Cortex of kidney (tissue), 1 donor: ENCODE measurements at places on chromosomes 7 and 10.

GRCh38 chr10:34185998-34186397 lies 629.1 kb downstream of the PARD3 start:
- DNase-seq = no peak

DNA sequence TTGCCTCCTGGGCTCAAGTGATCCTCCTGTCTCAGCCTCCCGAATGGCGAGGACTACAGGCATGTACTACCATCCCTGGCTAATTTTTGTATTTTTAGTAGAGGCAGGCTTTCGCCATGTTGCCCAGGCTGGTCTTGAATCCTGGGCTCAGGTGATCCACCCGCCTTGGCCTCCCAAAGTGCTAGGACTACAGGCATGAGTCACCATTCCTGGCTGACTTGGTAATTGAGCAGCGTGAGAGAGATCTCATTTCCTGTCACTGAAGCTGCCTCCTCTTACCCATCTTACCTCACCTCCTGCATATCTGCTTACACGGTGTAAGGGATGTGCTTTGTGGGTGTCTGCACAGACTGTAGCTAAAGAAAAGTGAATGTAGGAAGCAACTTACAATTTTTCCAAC lies 9.7 kb downstream of the IFIT3 start:
- DNase-seq = no peak

DNA sequence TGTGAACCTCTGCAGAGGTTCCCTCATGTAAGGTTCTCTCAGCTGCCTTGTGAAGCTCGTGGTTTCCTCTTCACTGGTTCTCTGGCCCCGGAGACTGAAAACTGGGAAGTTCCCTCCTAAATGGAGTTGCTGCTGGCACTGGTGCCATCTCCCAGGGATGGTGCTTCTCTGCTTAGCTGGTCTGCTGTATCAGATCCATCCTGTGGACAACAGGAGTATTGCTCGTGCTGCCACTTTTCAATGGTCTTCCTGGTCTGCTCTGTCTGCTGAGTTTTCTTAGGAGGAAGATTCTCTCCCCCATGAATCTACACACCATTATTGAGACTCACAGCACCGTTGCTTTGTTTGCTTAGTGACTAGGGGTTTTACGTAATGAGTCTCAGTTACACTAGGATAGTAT lies 247.8 kb downstream of the OTUD1 start:
- DNase-seq = no peak

DNA sequence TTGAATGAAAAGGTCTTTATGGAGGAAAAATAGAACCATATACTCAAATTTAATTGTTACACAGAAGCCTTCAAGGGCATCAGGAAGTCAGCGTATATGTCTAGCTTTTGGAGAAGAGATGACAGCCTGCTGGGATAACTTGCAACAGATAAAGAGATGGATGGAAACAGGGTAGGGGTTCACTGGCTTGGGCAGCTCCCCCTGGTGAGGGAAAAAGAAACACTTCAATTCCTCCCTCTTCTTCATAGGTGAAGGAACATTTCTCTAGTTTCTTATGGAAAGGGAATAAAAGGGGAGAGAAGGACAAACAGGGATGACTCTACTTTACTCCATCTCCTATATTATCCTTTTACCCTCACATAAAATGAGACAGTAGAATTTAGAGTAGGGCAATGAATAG lies 635.7 kb downstream of the PHTF2 start:
- DNase-seq = no peak

DNA sequence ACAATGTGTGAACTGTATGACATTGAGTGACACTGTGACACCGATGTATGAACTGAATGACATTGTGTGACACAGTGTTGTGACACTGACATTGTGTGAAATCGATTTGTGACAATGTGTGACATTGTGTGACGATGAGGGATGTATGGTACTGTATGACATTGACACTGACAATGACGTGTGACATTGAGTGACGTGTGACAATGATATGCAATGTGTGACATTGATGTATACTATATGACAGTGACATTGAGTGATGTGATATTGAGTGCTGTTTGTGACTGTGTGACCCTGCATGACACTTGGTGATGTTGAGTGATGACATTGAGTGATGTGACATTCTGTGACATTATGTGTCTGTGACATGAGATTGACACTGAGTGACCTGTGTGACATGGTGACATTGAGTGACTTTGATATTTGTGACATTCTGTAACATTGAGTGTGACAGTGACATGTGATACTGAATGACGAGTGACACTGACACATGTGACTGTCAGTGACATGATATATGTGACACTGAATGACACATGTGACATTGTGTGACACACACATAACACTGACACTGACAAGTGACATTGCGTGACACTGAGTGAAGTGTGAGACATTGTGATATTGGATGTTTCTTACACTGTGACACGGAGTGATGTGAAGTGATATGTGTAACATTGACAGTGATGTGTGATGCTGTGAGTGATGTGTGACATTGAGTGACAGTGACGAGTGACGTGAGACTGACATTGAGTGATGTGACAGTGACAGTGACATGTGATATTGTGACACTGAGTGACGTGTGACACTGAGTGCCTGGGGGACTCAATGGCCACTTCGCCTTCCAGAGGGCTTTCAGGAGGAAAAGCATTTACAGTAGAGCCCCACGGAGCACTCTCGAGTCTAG lies 167.5 kb downstream of the PRKAG2 start:
- no peak for DNase-seq

GRCh38 chr10:129950676-129951075 lies 13.4 kb downstream of the EBF3 start:
- DNase-seq = no peak

- DNase-seq = no peak
These were observed 998 bp downstream of the CYP3A43 start for GRCh38 chr7:99828811-99829210.

GRCh38 chr7:26843705-26844104 lies 20.7 kb downstream of the SKAP2 start:
- DNase-seq = no peak

DNA sequence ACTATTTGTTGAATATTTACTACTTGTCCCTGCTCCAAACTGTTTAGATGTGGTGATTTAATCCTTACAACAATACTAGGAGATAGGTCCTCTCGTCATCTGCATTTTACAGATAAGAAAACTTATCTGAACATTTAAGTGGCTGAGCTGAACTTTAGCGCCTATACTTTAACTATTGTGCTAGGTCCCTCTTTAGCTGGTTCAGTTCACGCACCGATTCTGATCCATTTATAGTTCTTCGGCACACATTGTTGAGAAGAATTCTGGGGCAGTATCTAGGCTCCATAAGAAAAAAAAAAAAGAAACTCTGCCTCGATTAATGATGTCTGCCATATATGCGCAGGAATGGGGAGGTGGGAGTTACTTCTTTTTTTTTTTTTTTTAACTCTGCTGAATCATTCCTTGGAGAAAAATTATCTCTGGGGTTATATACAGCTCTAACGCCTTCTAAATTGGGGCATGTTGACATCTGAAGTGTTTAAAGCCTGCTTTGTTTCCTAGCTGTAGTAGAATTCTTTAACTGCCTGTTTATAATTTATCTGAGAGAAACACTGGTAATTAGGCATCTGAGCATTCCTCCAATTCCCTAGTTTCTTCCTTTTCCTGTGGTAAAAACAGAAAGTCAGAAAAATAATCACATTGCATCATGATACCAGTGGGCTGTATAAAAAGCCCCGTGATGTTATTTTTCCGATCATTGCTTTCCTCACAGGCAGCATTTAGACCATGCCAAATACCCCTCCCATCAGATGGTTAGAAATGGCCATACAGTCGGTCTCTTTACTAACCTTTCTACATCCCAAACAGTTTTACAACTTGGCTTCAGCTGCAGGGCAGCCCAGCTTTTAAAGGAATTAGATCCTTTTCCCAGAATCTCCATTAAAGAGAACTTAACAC lies 98.5 kb upstream of the KDM7A start:
- DNase-seq = no peak

DNA sequence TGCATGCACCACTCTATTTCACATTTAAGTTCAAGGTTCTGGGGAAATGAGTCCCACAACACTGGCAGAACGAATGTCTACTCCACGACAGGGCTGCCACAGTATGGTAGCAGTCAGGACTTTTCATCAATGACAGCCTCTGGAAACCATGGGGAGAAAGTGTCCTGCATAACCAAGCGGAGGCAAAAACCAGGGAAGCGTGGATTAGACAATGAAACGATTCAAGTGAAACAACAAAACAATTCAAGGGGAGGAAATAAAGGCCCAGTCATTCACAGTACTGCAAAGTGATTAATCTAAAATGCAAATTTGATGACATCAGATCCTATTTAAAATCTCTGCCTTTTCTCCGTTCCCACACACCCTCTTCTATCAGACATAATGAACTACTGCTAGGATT lies 168.2 kb downstream of the DPY19L1 start:
- DNase-seq = no peak

- no peak for DNase-seq
These were observed 498 bp upstream of the ST7 start for GRCh38 chr7:116952635-116953371.

- DNase-seq = no peak
These were observed 15.2 kb upstream of the PILRB start for GRCh38 chr7:100342765-100343164.
